HT-29 (cell line): ENCODE measurements at places on chromosomes 6 and 20.

DNA sequence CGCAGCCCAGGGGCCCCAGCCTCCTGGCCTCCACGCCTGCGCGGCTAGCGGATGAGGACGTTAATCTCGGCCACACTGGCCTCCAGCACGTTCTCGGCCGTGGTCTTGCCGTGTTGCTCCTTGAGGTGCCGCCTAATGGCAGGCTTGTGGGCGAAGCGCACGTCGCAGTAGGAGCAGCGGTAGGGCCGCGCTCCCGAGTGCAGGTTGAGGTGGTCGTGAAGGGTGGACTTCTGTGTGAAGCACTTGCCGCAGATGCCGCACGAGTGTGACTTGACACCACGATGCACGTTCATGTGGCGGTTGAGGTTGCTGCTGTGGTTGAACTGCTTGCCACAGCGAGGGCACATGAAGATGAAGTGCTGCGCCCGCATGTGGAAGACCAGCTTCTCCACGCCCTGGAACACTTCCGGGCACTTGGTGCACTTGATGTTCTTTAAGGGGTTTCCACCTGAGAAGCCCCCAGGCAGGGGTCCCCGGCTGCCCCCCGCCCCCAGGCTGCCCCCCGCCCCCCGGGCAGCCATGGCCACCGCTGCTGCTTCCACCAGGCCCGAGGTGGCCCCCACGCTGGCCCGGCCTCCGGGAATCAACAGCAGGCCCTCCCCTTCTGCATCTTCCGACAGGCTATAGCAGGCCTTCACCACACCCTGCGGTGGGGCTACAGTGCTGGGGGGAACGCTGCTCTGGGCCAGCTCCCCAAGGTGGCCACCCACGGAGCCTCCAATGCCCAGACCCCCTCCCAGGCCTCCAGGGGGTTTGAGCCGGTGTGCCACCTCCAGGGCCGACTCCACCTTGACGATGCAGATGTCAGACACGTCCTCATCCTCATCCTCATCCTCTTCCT is 1.8 kb downstream of the ZBTB12 start:
- no peak for DNase-seq

GRCh38 chr6:125526007-125526720 is 223.3 kb upstream of the HEY2 start:
- no peak for DNase-seq

DNA sequence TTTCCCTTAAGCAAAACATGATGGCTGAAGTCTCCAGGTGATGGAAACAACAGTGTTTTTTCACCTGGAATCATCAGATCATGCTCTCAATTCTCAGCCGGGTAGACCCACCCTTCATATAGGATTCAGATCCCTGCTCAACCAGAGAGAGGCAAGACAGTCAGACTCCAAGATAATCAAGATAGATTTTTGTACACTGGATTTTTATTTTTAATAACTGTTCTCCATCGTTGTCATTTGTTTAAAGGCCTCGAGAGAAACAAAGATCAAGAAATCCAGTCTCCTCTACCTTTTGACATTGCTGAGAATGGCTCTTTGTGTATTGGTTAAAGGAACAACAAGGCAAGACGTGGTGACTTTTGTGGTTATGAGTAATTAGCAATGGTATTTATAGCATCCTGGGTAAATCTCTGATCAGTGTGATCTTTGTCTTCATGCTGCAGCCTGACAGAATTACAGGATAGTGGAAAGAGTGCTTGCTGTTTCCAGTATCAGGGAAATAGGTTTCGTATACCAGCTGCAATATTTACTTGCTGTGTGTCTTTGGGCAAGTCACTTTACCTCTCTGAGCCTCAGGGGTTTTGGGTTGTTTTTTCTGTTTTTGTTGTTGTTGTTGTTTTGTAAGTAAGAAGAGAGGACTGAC is 29.9 kb downstream of the ID4 start:
- DNase-seq = peak; percentile 85

DNA sequence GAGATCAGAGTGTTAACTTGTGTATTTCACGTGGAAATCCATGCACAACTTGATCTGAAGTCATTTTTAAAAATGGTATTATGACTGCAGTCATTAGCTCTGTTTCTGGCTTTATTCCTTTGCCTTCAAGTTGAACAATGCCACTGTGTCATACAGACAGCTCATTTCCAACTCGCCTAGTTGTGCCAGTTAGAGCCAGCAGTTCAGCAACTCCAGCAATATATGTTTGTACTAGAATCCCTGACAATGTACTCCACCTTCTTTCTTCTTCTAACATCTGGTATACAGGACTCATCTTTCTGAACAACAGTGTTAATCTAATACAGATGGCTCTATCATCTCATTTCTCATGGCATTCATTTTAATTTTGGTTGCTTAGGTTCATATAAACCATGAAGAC is 418.3 kb upstream of the POU3F2 start:
- no peak for DNase-seq
